ENCODE measurements at places on chromosomes 13 and 19. TPM values are rescaled to one million over a fixed set of nuclear protein-coding genes. Genes with fewer than 3 reads are reported as not detected.

- no peaks in the 10 kb centered on the region for H3K36me3 ChIP-seq
- no peak for DNase-seq
- no peak overlapping the region for H3K4me3 ChIP-seq
- no peak overlapping the region for H3K27ac ChIP-seq
- H3K27me3 ChIP-seq = peaks cover 2% of the 10 kb centered on the region
- no peaks in the 10 kb centered on the region for H3K4me1 ChIP-seq
Measured at GRCh38 chr13:23876265-23876664, 12.9 kb downstream of the MIPEP start.

- no peaks in the 10 kb centered on the region for H3K36me3 ChIP-seq
- H3K4me3 ChIP-seq = no peak overlapping the region
- no peaks in the 10 kb centered on the region for H3K4me1 ChIP-seq
- no peak for DNase-seq
- no peak overlapping the region for H3K27ac ChIP-seq
Measured at GRCh38 chr13:89279374-89279773, 1608.2 kb downstream of the SLITRK5 start.

GRCh38 chr19:56707821-56708220 is 36.3 kb upstream of the ZNF835 start:
- peaks cover 6% of the 10 kb centered on the region for H3K27me3 ChIP-seq
- peaks cover 3% of the 10 kb centered on the region for H3K36me3 ChIP-seq
- H3K27ac ChIP-seq = no peak overlapping the region

DNA sequence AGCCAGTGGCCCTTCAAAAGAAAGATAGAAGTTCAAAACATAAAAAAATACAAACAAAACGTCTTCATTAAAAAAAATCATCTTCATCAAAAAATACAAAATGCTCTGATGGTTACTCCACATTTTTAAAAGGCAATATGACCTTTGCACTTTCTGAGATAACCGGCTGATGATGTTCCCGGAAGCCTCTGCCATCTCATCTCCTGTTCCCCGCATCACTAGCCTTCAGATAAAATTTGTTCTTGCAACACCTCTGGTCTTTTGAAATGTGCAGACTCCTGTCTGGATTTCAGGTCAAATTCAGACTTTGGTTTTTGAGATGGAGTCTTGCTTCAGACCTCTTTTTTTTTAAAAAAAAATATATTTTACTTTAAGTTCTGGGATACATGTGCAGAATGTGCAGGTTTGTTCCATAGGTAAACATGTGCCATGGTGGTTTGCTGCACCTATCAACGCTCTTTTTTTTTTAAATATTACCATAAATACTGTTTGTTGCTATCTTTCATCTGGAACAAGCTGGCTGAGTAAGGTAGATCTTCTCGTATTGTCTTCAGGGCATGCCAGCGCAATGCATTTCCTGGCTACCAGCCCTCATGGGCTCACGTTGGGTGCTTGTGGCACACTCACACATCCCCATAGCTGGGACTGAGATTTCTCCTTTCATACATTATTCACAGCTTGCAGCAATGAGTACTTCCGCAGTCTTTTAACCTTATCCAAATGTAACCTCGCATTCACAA is 418.9 kb upstream of the ARGLU1 start:
- H3K27ac ChIP-seq = no peak overlapping the region
- peaks cover 9% of the 10 kb centered on the region for H3K4me1 ChIP-seq
- H3K27me3 ChIP-seq = no peaks in the 10 kb centered on the region
- H3K36me3 ChIP-seq = no peaks in the 10 kb centered on the region
- H3K4me3 ChIP-seq = no peak overlapping the region

GRCh38 chr13:42379241-42379640 is 107.3 kb downstream of the AKAP11 start:
- H3K4me3 ChIP-seq = no peak overlapping the region
- no peaks in the 10 kb centered on the region for H3K4me1 ChIP-seq

- DNase-seq = peak; percentile 80
- H3K4me1 ChIP-seq = peaks cover 6% of the 10 kb centered on the region
- no peaks in the 10 kb centered on the region for H3K36me3 ChIP-seq
- peak overlapping the region; percentile 48 for H3K27ac ChIP-seq
Measured at GRCh38 chr19:56066152-56067023, 54.7 kb downstream of the ZNF787 start.

DNA sequence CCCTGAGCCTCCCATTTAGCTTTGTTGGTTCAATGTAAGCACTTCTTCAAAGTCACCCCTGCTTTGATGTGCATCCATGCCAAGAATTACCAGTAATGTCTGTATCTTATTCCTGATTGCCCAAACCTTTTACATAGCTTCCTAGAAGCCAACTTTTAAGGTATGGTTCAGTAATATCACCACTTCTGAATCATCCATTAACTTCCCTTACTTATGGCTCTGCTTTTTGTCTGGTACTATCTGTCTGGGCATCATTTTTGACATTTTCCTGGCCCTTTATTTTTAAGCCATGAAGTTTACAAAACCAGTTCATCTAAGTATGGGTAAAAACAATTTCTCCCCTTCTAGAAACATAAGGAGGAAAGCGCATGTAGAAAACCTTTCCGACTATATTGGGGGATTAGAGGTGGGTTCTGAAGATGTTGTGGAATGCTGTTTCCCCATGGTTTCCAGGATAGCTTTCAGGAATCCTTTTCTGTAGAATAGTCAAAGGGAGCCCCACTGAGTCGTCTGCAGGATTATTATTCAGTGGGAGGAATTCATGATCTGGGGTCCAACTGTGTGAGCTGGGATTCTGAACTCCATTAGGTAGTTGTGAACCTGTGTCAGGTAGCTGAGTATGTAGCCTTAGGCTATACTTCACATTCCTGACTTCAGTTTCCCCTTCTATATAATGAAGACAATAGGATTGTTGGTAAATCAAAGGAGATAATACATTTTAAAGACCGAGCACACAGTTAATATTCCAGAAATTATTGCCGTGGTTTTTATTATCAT is 163.8 kb downstream of the SUCLA2 start:
- H3K27ac ChIP-seq = no peak overlapping the region
- no peaks in the 10 kb centered on the region for H3K27me3 ChIP-seq
- DNase-seq = no peak
- H3K4me3 ChIP-seq = no peak overlapping the region
- no peaks in the 10 kb centered on the region for H3K36me3 ChIP-seq

DNA sequence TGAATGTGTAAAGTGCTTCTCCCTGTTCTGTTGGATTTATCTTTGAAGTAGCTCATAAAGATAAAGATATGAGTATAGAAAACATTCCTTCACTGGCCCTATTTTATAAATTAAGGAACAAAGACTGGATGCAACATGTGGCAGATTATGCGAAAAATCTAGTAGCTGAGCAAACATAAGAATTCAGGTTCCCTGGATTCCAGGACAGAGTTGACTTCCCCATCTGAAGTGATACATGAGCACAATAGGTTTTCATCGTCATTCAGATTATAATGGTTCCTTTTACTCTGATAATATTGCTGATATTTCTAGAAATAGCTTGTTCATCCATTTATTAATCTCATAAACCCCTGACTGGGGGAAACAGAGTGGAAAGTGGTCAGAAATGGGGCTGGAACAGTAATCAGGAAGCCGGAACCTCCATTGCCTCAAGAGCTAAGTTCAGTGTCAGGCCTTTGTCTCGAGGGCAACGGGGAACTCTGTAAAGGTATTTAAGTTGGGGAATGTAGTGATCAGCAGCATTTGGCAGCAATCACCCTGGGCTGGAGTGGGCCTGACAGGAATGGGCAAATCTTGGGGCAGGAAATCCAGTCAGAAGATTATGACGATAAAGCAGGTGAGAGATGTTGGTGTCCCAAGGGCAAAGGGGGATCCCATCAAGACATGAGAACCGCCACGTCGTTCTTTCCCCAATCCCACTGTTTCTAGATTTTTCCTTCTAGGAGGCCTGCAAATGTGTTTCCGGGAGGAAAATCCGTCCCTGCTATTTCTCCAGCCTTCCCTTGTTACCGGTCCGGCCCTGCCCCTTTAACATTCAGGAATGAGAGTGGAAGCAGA is 232.5 kb upstream of the SERP2 start:
- no peaks in the 10 kb centered on the region for H3K36me3 ChIP-seq
- peak overlapping the region; percentile 96 for H3K27ac ChIP-seq
- H3K4me3 ChIP-seq = peak overlapping the region; percentile 86
- H3K4me1 ChIP-seq = peaks cover 14% of the 10 kb centered on the region
- H3K27me3 ChIP-seq = peaks cover 2% of the 10 kb centered on the region

GRCh38 chr13:101527130-101527529 is 74.7 kb downstream of the ITGBL1 start:
- H3K4me1 ChIP-seq = no peaks in the 10 kb centered on the region
- no peak for DNase-seq
- H3K4me3 ChIP-seq = no peak overlapping the region
- H3K27ac ChIP-seq = no peak overlapping the region
- H3K27me3 ChIP-seq = no peaks in the 10 kb centered on the region

GRCh38 chr19:33429891-33430673 is 56.6 kb downstream of the CEBPG start:
- H3K36me3 ChIP-seq = no peaks in the 10 kb centered on the region
- no peak overlapping the region for H3K4me3 ChIP-seq
- peaks cover 7% of the 10 kb centered on the region for H3K27me3 ChIP-seq
- no peak for DNase-seq
- H3K4me1 ChIP-seq = peaks cover 5% of the 10 kb centered on the region
- no peak overlapping the region for H3K27ac ChIP-seq

DNA sequence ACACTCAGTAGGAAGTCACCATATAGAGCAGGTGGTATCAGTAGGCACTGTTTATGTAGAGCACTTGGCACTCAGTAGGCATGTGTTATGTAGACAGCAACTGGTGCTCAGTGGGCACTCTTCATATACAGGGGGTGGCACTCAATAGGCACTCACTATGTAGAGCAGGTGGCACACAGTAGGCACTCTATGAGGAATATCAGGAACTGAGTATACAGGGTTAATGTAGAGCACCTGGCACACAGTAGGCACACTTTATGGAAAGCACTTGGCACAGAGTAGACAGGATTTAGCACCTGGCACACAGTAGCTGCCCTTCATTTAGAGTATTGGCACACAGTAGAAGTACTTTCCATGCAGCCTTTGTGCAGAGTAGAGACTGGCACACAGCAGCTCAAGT is 1.1 kb upstream of the CYP4F3 start:
- no peaks in the 10 kb centered on the region for H3K4me1 ChIP-seq
- peaks cover 20% of the 10 kb centered on the region for H3K36me3 ChIP-seq
- DNase-seq = no peak
- peaks cover 19% of the 10 kb centered on the region for H3K27me3 ChIP-seq
- H3K4me3 ChIP-seq = no peak overlapping the region
- H3K27ac ChIP-seq = no peak overlapping the region

DNA sequence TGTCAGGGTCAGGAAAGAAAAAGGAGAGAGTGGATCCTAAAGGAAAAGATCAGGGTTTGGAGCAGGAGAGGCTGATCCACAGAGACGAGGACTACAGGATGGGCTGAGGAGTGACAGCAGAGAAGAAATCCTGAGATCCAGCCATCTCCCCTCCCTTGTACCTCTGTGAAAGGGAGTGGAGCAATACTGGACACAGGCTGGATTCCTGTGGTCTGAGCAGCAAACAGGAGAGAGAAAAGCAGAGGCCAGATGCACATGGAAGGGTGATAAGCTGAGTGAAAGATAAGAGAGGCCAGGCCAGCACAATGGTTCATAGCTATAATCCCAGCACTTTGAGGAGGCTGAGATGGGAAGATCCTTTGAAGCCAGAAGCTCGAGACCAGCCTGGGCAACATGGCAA is 472.1 kb upstream of the TSHZ3 start:
- peaks cover 5% of the 10 kb centered on the region for H3K4me1 ChIP-seq
- no peaks in the 10 kb centered on the region for H3K36me3 ChIP-seq
- H3K4me3 ChIP-seq = no peak overlapping the region
- DNase-seq = no peak
- H3K27ac ChIP-seq = no peak overlapping the region

DNA sequence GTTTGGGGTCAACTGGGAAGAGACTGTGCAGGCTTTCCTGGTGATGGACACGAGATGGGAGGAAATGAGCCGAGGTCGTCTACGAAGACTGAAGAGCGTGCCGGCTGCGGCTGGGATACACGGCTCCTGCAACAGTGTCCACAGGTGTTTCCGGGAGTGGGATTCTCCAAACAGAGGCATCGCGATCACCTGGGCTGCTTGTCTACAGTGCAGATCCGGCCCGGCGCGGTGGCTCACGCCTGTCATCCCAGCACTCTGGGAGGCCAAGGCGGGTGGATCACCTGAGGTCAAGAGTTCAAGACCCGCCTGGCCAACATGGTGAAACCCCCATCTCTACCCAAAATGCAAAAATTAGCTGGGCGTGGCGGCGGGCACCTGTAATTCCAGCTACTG is 11.6 kb upstream of the SLC39A3 start:
- DNase-seq = no peak
- H3K27ac ChIP-seq = no peak overlapping the region
- no peak overlapping the region for H3K4me3 ChIP-seq
- no peaks in the 10 kb centered on the region for H3K4me1 ChIP-seq

GRCh38 chr13:105670179-105670990 is 865.1 kb downstream of the EFNB2 start:
- DNase-seq = no peak
- no peaks in the 10 kb centered on the region for H3K27me3 ChIP-seq
- no peaks in the 10 kb centered on the region for H3K36me3 ChIP-seq
- no peaks in the 10 kb centered on the region for H3K4me1 ChIP-seq
- H3K4me3 ChIP-seq = no peak overlapping the region
- H3K27ac ChIP-seq = no peak overlapping the region

- no peak for DNase-seq
- H3K4me3 ChIP-seq = no peak overlapping the region
- H3K27me3 ChIP-seq = no peaks in the 10 kb centered on the region
- no peaks in the 10 kb centered on the region for H3K4me1 ChIP-seq
- H3K27ac ChIP-seq = no peak overlapping the region
- peaks cover 4% of the 10 kb centered on the region for H3K36me3 ChIP-seq
Measured at GRCh38 chr13:18921063-18921462, 260.6 kb downstream of the TUBA3C start.

- peaks cover 1% of the 10 kb centered on the region for H3K27me3 ChIP-seq
- no peak overlapping the region for H3K4me3 ChIP-seq
- no peaks in the 10 kb centered on the region for H3K4me1 ChIP-seq
- no peak for DNase-seq
- H3K27ac ChIP-seq = no peak overlapping the region
Measured at GRCh38 chr13:101930331-101930730, 471.5 kb downstream of the FGF14 start.

- DNase-seq = no peak
- H3K4me3 ChIP-seq = no peak overlapping the region
- no peak overlapping the region for H3K27ac ChIP-seq
- peaks cover 26% of the 10 kb centered on the region for H3K4me1 ChIP-seq
- no peaks in the 10 kb centered on the region for H3K36me3 ChIP-seq
Measured at GRCh38 chr13:59441596-59442280, 722.0 kb downstream of the DIAPH3 start.

Gene TMEM259
- total RNA-seq = 182 TPM

Gene FCAR
- not detected for total RNA-seq

Gene KIR2DL4
- total RNA-seq = not detected

Gene LYPD4
- total RNA-seq = not detected

Gene SELENOV
- 2.9 TPM for total RNA-seq

Gene CLDN10
- total RNA-seq = 1.6 TPM

Measured in endothelial cell (in vitro differentiated cells).